Endothelial cell (in vitro differentiated cells): ENCODE measurements at places on chromosomes 2 and 18.
A peak's percentile ranks its signal among the peaks of the same experiment; 100 is the strongest.

DNA sequence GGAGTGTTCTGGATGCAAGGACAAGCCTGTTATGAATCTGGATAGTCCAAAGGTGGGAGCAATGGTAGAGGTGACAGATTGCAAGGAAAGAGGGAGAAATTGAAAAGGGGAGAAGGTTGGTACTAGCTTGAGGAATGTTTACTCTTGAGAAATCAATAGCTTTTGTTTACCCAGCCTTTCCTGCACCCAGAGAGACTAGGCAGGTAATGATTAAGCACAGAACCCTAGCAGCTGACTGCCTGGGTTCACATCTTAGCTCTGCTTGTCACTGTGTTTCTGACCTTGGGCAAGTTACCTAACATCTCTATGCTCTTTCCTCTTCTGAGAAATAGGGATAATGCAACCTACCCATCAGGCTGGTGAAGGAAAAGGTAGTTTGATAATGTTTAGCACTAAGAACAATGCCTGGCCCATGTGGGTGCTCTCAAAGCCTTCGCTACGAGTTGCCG, 178.6 kb downstream of the MGAT5 start:
- DNase-seq: no peak

GRCh38 chr18:61859113-61859512, 33.7 kb downstream of the RNF152 start:
- no peak for DNase-seq

GRCh38 chr18:51235009-51235789, 37.7 kb upstream of the MEX3C start:
- no peak for DNase-seq

- DNase-seq: no peak
These were observed 98.5 kb upstream of the CD226 start for GRCh38 chr18:70046207-70046606.

GRCh38 chr2:84846041-84846663, 34.7 kb downstream of the TRABD2A start:
- no peak for DNase-seq

- no peak for DNase-seq
These were observed 1108.1 kb upstream of the LRRTM1 start for GRCh38 chr2:81412681-81413080.

DNA sequence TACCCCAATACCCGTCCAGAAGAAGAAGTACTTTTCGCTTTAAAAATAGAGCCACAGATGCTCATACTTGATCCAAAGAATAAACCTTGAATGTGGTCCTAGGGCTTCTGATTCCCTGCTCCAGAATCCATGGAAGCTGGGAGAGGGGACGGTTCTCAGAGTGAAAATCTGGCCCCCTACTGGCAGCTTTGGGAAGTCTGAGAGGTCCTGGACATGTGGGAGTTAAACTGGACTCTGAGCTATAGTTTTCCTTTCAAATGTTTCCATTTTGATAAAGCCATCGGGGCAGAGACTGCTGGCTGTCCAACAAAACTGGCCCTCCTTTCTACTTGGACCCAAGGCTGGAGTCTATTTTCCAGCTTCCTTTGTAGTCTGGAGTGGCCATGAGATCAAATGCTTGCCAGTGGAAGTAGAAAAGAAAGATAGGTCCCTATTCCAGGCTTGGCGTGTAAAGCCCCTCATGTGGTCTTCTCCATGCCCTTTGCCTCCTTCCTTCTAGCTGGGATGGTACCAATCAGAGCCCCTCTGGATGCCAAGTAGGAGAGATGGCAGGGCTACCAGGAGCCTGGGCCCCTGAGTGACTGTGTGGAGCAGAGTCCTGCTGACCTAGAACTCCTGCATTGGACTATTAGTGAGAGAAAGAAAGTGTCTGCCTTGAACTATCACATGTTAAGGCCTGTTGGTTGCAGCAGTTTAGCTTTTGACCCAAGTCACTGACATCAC, 37.7 kb upstream of the TBC1D8 start:
- DNase-seq: peak; percentile 64

- no peak for DNase-seq
These were observed 64.9 kb upstream of the PSMD14 start for GRCh38 chr2:161243312-161243711.

DNA sequence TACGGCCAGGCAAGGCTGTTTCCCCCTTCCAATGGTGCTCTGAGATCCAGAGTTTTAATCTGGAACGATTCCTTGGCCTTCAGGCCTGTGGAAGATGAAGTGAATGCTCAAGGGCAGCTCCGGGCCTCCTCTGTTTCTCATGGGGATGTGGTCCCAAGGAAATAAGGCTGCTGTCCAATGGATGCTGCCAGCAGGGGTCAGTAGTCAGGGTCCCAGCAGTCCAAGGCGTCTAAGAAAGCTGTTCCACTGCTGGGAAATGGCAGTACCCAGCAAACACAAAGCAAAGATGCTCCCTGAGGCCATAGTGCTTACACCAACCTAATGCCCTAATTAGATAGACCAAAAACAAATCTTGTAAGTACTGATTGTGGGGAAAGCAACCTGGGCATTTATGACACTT, 12.5 kb downstream of the NMS start:
- DNase-seq: no peak

- DNase-seq: no peak
These were observed 15.2 kb downstream of the MMADHC start for GRCh38 chr2:149572102-149572953.

DNA sequence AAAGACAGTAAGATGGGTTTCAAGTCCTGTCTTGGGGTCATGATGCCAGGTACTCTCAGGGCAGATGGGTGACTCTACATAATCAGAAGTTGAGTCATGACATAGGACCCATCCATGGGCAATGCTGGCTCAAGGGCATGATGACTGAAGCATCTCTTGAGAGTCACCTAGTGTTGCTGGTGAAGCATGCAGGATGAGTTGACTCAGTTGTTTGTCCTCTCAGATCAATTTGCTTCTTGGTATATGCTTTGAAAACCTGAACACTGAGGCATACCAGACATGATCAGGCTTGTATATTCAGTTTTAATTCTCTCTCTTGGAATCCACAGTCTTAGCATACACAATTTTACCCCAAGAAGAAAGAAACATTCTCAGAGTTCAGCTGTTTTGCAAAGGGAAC, 658.9 kb upstream of the NXPH2 start:
- DNase-seq: no peak

DNA sequence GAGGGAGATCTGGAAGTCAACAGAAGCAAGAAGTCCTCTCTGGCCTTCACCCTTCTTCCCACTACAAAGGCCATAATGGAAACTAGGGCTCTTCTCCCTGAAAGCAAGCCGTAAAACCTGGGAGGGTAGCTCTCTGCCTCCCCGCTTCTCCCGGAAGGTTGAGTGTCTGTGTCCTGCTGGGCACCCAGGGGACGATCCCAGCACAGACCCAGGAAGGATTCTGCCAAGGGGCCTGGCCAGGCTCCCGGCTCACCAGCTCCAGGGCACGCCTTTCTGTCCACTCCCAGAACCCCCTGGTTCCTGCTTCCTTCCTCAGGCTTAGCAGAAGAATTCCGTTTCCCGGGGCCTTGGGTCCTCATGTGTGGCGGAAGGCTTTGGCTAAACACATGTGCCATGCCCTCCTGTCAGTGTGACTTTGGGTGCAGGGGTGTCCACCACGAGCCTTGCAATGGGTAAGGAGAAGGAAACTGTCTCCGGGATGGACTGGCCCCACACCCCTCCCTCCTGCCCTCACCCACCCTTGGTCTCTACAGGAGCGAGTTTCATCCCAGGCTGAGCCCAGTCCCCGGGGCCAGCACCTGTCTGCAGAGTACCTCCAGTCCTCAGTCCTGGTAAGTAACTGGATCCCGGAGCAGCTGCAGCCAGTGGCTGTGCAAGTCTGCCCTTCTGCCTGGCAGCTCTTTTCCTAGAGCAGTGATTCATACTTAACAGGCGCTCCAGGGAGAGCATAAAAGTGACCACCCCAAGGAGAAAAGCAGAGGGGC, 135.8 kb downstream of the TPO start:
- no peak for DNase-seq

DNA sequence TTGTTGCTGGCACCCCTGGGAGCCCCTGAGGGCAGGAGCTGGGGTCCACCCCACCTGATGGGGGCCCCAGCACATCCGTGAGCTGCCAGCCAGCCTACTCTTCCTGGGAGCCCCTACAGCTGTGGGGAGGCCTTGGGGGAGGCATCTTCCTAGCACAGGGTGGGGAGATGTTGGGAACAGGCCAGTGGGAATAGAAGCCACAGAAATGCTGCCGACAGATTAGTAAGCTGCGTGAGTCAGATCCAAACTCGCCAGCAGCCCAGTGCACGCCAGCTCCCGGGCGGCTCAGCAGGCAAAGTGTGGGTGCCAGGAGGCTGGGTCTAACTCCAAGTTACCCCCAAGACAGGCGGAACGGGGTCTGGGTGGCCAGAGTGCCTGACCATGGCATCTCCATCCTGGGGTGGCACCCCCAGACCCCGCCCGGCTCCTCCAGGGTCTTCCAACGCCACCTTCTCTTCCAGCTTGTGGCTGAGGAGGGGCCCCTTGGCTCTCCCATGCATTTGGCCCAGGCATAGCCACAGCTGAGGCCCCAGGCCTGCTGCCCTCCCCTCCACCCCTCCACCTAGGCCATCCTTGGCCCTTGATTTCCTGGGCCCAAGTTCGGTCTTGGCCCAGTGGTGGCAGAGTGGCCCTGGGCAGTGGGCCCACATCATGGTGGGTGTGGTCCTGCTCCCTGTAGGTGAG, 15.3 kb downstream of the CROCC2 start:
- DNase-seq: no peak

DNA sequence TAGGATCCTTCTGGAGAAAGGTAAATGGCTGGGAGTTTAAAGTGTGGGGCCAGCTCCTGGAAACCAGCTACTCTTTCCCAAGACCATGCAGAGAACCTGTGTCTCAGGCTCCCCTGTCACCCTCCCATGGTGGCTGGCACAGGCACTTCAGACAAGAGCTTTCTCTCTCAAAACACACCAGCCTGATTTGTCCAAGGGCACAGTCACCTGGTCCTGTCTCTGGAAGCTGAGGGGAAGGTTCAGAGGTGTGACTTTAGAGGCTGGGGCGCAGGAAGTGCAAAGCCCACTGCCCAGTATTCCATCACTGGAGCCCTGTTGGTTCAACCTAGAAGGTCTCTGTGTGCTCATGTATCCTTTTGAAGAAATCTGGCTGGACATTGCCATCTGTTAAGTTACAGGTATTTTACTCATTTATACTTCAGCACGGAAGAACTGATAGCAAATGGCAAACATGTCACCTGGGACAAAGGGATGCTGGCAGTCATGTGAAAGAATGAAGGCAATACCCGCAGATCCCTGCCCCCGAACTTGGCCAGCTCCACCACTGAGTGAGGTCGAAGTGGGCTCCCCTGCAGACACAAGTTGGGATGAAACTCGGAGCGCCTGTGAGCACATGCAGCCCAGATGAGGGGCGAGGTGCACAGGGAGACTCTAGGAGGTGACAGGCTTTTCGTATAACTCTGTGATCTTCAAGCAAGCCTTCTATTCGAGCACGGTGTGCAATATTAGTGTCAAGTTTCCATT, 96.9 kb upstream of the MGAT4A start:
- no peak for DNase-seq
